ENCODE measurements at places on chromosomes 7 and 10.
A peak's percentile ranks its signal among the peaks of the same experiment; 100 is the strongest.

DNA sequence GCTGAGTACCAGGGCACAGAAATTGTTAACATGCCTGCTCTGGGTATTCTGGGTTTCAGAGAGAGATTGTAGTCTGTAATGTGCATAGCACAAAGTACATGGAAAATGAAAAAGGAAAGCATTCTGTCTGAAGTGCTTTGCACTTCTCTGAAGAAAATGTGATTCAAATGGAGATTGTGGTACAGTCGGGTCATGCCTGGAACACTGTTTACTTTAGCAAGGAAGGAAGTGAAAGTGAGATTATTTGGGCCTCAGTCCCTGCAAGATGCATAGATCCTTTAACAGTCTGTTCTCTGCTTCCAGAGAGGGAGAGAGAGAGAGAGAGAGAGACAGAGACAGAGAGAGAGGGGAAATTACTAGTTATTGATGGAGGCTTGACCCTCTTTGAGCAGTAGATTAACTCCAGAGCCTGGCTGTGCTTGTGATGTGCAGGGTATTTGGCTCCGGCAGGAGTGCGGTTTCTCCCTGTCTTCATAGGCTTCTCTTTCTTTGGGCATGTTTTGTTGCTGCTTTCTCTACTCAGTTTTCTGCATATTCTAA is 5.4 kb downstream of the VWC2 start:
- DNase-seq: no peak

GRCh38 chr10:68290736-68291135 is 41.1 kb upstream of the HNRNPH3 start:
- no peak for DNase-seq

GRCh38 chr10:86685893-86686632 is 17.8 kb downstream of the LDB3 start:
- no peak for DNase-seq

DNA sequence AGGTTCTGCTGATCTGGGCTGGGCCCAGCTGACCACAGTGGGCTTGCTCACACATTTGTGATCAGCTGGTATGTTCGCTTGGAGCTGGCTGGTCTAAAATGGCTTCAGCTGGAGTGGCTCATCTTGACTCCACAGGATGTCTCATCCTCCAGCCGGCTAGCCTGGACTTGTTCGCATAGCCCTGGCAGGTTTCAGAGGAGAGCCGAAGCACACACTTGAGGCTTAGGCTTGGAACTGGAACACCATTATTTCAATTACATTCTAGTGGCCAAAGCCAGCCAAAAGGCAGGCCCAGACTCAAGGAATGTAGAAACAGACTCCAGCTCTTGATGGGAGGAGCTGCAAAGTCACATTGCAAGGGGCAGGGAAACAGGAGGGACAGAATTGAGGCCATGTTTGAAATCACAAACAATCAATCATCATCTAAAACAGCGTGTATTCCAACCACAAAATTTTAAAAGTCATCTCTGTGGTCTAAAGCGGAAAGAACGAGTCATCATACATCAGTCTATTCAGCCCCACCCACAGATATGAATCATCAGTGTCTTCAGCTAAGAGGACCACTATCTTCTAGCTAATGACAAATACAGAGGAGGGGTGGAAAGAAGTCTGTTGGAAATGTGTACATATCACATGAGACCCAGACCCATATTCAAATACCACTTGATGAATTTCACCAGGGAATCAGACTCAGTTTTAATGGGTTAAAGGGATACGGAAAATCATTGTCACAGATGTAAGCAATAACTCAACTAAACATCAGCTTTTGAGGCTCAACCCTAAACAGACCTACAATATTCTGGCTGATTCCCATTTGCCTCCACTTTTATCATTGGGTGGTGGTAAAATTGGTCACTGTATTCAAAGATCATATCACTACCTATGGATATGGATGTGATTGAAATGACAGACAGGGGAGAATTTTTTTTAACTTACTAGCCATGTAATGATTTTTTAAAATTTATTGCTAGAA is 139.0 kb upstream of the MKLN1 start:
- peak; percentile 62 for DNase-seq

- no peak for DNase-seq
These were observed 75.4 kb downstream of the PLXNA4 start for GRCh38 chr7:132500727-132501440.

GRCh38 chr10:132861116-132861691 is 75.3 kb upstream of the NKX6-2 start:
- no peak for DNase-seq

DNA sequence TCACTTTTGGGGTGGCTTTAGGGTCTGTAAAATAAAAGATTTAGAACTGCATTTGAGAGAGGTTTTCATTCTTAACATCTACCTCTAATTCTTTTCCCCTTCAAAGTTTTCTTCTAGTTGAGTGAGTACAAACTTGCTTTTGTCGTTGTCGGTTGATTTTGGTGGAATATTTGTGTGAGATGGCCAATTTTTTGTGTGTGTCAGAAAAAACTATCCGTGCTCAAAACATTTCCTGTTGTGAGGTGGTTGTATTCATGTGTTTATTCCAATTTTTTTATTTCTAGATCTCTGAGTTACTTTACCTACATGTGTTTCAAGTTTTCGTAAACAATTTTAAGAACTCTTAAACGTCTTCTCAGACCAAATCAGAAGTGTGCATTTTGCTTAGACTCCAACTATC is 1.6 kb downstream of the AHR start:
- no peak for DNase-seq

GRCh38 chr7:122850528-122850927 is 35.7 kb downstream of the CADPS2 start:
- DNase-seq: no peak

GRCh38 chr7:55310287-55311025 is 54.7 kb upstream of the LANCL2 start:
- DNase-seq: no peak

DNA sequence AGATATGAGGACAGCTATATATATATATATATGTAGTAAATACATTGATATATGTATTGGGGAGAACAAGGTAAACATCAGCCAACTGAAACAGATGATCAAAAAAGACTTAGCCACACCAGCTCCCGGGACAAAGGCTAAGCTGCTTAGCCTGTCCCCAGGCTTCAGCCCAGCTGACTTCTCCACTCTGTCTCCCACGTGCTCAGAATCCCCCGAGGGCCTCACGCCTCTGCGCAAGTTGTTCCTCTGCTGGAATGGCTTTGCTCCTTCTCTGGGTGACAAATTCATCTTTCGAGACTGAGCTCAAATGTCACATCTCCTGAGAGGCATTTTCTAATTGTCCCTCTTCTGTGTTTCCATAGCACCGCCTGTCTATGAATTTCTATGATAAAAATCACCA is 8.6 kb upstream of the INSIG1 start:
- no peak for DNase-seq

- no peak for DNase-seq
These were observed 104.4 kb downstream of the SEC23IP start for GRCh38 chr10:119996944-119997343.

- no peak for DNase-seq
These were observed 82.6 kb downstream of the PRKG1 start for GRCh38 chr10:51156926-51157325.

DNA sequence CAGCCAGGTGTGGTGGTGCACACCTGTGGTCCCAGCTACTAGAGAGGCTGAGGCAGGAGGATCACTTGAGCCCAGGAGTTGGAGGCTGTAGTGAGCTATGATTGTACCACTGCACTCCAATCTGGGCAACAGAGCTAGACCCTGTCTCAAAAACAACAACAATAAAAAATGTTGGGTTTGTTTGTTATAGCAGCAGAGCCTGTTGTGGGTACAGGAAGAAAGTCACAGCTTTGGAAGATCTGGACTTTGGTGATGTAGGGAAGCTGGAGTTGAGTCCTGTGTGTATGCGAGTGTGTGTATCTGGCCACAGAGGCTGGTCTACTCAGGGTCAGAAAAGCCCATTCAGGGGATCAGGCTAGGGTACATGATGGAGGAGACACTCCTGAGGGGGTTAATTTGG is 3.9 kb downstream of the GRID2IP start:
- no peak for DNase-seq

GRCh38 chr10:110883924-110884323 is 12.2 kb downstream of the PDCD4 start:
- no peak for DNase-seq

GRCh38 chr7:31788883-31789680 is 102.1 kb downstream of the PPP1R17 start:
- no peak for DNase-seq

DNA sequence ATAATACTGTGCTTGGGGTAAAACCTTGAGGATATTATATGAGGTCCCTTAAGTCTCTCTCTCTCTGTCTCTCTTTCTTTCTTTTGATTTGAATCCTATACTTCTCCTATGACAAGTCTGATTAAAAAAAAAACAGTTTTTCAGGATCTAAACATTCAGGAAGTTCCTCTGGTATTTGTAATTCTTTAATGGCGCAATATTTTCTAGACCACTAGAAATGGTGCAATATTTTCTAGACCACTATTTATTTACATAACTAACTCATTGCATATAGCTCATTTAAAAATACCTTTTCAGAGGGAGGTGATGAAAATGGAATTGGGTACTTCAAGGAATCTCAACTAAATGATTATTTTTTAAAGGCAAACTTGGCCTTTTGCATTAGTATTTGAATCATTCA is 1235.3 kb downstream of the GATA3 start:
- DNase-seq: no peak

- DNase-seq: no peak
These were observed 10.3 kb downstream of the PWWP2B start for GRCh38 chr10:132407243-132407746.

DNA sequence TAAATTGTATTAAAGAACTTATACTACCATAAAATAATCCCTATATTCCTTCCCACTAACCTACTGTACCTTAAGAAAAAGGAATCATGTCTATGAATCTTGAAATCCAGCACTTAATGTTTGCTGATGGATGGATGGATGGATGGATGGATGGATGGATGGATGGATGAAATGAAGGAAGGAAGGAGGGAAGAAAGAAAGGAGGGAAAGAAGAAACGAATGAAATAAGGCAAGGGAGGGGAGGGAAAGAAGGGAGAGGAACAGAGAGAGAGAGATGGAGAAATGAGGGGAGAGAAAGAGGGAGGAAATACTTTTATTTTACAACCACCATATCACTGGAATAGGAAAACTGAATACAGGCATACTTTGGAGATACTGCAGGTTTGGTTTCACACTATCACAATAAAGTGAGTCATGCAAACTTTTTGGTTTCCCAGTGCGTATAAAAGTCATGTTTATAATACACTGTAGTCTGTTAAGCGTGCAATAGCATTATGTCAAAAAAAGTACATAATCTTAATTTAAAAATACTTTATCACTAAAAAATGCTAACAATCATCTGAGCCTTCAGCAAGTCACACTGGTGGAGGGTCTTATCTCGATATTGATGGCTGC is 219.8 kb downstream of the CHCHD3 start:
- no peak for DNase-seq

DNA sequence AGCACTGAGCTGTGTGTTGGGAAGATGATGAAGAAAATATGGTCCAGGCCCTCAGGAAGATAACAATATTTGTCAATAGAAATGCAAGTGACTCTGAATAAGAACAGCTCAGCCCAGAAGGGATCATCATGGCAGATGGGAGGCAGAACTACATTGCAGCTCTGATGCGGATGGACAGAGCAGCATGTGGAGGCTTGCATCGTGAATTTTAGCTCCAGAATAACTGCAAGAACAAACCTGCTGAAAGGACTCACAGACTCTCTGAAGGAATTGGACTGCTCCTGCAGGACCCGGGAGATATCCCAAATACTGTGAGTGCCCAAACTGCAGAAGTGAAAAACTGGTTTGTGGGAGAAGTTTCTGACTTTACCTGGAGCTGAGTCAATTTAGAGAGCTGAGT is 80.6 kb upstream of the LAMB4 start:
- no peak for DNase-seq

DNA sequence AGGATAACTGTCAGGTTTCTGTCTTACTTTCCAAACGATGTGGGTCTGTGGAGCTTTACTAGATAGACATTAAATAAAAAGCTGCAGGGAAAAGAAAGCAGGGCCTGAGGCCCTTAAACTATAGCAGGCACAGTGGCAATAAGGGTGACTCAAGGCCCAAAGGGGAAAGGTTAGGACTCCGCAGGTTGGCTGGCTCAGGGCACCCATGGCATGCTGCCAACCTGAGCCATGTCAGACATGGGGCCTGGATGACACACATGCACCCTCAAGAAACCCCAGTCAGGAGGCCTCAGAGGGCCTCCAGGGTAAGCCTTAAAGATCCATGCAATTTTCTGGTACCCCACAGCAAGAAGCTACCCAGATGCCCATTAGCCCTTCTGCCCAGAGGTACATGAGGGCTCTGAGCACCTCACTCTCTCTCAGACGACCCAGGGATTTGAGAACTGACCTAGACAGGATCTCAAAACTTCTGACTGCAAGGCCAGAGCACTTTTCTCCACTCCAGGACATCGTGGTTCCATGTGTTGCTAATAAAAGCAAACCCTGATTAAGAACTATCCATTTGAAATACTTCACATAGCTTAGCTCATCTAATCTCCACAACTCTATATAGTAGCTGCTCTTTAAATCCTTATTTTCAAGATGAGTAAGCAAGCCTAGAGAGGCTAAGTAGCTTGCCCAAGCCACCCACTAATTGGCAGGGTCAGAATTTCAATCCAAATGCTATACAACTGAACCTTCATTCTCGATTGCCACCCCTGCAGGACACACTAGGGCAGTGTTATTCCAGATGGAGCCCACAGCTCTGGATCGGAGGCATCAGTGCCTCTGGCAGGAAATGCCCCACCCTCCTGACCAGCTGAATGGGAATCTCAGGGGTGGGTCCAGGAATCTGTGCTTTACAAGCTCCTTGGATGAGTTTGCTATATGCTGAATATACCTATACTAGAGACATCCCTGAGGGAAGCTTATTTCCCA is 132.5 kb upstream of the EFCAB10 start:
- DNase-seq: no peak

DNA sequence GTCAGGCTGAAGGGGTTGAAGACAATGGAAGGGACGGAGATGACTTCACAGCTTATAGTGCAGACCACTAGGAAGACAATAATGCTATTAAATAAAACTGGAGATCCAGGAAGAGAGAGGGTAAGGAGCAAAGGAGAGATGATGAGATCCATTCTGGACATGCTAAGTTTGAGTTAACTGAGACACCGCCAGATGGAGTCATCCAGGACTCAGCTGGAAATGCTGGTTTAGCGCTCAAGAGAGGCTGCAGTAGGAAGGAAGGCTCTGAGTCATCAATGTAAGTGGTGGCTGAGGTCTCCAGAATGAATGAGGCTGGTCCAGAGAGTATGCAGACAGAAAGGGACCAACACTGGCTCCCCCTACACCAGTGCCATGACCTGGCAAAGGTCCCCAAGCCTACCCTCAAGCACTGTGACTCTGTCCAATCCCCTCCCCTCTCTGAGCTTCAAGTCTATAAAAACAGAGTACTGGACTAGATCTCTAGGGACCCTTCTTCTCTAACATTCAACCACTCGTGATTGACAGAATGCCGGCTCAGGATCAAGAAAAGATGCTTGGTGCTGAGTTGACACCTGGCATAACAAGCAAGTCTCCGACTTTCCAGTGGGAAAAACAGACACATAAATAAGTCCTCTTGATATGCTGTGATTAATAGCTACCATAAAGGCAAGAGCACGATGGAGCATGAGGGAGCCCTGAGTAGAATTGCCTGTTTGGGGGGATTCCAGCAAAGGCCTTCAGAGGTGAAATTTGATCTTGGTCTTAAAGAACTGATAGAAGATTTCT is 8.9 kb downstream of the GFRA1 start:
- DNase-seq: no peak

Data from stimulated activated CD4-positive, alpha-beta T cell treated with anti-CD3 and anti-CD28 coated beads, Interleukin-2, amount 100 ng/mL, for 24 hours (primary cell).